GM20000 (cell line): ENCODE measurements at places on chromosomes 7 and 10.
A peak's percentile ranks its signal among the peaks of the same experiment; 100 is the strongest.

- DNase-seq, result no peak
These were observed 97.0 kb downstream of the PCLO start for GRCh38 chr7:83065714-83066113.

GRCh38 chr7:69657331-69657730 lies 59.1 kb downstream of the AUTS2 start:
- no peak for DNase-seq

GRCh38 chr10:63636812-63637211 lies 115.6 kb downstream of the REEP3 start:
- DNase-seq, result peak; percentile 34

DNA sequence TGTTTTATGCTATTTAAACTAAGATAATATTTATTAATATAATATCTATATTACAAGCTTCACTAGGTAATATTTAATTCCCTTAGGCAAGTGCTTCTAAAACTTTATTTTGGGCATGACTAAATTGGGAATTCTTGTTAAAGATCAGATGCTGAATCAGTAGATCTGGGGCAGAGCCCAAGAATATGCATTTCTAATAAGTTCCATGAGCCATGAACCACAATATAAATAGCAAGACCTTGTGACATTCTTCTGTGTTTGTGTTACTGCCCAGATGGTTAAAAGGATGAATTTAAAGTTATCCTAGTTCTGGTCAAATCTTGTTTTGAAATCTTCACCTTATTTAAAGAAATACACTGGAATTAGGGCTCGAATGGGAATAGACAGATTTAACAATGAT lies 258.4 kb upstream of the CACNA2D1 start:
- DNase-seq, result no peak

DNA sequence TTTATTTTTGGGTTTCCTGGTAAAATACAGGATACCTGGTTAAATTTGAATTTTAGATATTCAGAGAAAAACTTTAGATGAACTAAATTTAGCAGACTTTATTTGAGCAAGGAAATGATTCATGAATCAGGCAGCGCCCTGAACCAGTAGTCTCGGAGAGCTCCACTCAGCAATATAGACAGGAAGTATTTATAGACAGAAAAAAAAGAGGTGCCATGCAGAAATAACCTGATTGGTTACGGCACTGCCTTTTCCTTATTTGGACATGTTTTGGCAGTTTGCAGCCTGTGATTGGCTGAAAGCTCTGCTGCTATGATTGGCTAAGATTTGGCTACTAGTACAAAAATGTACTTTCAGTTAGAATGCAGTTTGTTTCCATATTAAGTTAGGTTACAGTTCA lies 198.3 kb upstream of the DKK1 start:
- DNase-seq, result no peak

GRCh38 chr7:18210377-18210776 lies 182.7 kb upstream of the PRPS1L1 start:
- no peak for DNase-seq

DNA sequence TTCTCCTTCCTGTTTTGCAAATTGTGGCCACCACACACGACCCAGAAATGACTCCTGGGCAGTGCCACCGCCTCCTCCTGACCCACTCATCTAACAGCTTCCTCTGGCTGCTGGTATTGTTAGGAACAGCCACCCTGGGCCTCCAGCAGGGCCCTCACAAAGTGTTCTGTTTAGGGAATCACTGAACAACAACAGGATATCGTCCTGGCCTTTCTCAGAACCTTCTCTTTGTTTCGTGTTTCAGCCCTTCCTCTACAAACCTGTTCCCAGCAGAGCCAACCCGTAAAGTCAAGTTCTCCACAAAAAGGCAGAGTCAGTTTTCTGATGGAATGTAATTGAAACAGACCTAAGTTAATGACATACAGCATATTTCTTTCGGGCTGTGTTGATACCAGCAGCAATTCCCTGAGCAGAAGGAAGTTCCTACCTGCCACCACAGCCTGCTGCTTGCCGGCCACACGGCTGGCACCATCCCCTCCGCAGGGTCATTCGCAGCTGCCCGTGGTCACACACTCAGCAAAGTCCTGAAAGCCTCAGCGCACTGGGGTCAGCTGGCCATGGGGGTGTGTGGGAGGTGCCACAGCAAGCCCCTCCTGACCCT lies 91.7 kb upstream of the PITRM1 start:
- DNase-seq, result no peak

- DNase-seq, result no peak
These were observed 49.0 kb upstream of the STK17A start for GRCh38 chr7:43533801-43534479.

DNA sequence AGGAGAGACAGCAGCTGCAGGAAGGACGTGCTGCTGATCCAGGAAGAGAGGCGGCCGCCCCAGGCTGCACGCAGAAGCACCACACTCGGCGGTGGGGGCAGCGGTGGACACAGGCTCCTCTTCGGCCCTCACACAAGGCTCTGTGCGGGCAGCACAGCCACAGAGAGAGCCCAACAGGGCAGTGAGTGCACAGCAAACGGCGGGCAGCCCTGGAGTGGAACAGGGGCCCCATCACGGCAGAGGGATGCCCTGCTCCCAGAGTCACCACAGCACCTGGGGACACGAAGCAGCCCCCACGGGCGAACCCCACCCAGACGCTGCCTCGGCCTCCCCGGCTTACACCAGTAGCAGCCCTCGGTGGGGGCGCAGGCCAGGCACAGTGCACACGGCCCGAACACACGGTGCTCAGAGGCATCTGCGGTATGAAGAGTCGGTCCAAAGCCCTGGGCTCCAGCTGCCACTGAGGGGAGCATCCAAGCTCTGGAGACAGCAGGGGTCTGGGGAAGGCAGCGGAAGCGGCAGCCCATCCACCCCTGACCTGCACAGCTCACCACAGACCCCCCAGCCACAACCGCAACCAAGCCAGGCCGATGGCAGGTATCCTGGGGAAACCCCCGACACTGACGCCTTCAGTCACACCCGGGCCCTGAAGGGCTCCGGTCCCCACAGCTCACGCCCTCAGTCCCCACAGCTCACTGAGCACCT lies 16.8 kb downstream of the NUDT1 start:
- DNase-seq, result peak; percentile 81

- no peak for DNase-seq
These were observed 192.8 kb upstream of the GDF10 start for GRCh38 chr10:47107007-47107747.

DNA sequence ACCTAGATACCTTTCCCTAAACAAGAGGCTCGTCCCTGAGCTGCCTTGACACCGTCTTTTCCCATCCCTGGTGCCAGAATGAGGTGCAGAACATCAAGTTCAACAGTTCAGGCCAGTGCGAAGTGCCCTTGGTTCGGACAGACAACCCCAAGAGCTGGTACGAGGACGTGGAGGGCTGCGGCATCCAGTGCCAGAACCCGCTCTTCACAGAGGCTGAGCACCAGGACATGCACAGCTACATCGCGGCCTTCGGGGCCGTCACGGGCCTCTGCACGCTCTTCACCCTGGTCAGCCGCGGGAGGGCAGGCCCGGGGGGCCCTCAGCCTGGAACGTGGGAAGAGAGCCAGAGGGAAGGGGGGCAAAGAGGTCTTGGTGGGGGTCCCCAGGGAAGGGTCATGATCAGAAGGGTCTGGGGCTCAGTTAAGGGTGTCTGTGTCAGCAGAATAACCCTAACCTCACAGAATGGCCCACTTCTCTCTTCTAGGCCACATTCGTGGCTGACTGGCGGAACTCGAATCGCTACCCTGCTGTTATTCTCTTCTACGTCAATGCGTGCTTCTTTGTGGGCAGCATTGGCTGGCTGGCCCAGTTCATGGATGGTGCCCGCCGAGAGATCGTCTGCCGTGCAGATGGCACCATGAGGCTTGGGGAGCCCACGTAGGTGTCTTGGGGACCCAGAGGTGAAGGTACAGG lies 16.8 kb downstream of the SMO start:
- no peak for DNase-seq

DNA sequence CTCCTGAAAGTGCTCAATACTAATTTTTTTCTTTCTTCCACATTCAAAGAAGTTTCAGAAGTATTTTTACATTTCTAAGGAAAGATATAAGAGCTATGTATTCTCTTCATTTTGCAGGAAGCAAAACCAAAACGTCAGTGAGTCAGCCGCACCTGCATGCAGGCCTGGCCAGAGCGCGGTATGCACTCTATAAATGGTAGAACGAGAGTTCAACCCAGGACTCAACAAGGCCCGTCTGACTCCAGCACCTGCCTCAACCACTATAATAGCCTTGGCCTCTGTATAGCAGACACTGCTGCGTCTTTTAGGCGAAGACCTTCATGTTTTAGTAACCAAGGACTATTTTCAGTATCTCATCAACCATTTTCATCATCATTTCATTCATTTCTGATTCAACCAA lies 113.2 kb downstream of the KMT2E start:
- DNase-seq, result no peak

DNA sequence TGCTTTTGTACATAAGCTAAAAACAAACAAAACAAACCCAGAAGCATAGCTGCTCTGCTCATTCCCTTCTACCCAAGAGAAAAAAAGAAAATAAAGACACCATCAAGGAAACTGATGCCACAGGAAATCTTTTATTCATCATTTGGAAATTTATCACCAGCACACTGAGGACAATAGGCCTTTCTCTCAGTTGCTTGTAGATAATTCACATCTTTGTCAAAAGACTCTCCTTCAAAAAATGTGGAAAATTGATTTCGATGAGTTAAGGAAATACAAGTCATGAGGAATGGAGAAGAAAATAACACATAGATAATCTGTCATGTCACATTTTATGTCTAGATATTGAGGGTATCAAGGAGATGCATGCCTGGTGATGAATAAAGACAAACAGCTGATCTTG lies 53.5 kb downstream of the ZNF37A start:
- DNase-seq, result no peak

- no peak for DNase-seq
These were observed 16.4 kb downstream of the FAM241B start for GRCh38 chr10:69646185-69647060.

DNA sequence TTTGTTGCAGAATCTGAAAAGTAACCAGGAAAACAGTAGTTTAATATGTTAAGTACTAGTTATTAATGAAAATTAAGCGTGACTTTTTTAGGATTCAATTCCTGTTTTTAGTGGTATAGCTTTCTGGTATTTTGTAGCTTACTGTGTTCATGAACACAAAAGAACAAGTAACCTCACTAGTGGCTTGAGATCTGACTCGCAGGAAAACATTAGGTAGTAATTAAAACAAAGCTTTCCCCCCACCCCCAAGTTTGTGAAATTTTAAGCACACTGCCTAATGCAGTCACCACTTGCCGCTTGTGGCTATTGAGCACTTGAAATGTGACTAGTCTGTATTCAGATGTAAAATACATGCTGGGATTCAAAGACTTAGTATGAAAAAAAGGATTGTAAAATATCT lies 102.5 kb upstream of the RPA3 start:
- DNase-seq, result no peak

DNA sequence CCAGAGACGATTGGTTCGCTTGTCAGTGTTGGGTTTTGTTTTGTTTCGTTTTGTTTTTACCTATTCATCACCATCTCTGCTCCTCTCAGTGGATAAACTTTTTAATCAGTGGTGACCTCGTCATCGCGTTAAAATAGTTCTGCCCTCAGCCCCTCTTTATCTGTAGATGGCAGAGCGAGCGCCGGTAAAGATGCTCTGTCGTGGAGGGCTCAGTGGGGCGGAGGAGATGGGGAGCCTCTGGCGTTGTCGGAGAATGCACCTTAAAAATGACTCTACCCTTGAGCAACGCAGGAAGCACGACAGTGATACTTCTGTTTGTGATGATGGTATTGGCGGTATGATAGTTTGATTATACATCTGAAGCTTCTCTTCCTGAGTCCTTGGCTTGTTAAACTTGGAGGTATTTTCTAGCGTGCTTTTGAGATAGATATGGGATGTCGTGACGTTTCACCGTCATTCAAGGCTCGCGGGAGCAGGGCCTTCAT lies 554 bp downstream of the CSGALNACT2 start:
- peak; percentile 71 for DNase-seq

GRCh38 chr7:117068511-117069145 lies 115.3 kb downstream of the ST7 start:
- DNase-seq, result no peak

GRCh38 chr7:93055543-93056107 lies 62.2 kb downstream of the SAMD9 start:
- DNase-seq, result peak; percentile 62

GRCh38 chr10:1308173-1308961 lies 252.2 kb downstream of the WDR37 start:
- no peak for DNase-seq

DNA sequence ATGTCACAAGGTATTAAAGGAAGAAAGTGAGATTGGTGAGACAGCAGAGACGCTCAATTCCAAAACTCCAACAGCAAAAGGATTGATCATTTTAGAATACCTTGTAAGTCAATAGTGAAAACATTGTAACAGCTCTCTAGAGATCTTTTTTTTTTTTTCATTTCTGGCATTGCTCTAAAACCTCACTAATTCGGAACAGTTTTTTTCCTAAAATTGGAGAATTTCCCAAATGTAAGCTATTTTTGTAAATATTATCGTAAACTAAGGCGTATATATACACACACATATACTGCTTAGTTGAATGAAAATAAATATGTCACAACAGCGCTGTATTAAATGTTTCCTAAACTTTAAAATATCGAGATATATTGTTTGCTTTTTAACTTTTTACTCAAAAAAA lies 30.6 kb upstream of the CELF2 start:
- DNase-seq, result no peak

DNA sequence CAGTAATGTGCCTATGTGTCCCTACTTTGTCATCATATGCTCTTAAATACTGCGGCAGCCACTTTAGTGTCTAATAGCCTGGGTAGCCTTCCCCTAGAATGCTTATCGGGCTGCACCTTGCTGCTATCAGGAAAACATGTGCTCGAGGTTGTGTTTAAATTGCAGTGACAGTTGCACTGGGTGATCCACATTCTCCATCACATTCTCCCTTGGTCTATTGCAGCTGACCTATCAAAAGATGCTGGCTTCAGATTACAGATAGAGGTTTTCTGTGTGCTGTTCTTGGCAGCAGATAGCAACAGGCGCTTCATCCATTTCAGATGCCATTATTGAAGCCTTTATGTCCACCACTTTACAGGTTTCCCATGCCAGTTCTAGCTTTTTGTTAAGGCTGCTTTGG lies 130.1 kb upstream of the MDFIC start:
- DNase-seq, result no peak

DNA sequence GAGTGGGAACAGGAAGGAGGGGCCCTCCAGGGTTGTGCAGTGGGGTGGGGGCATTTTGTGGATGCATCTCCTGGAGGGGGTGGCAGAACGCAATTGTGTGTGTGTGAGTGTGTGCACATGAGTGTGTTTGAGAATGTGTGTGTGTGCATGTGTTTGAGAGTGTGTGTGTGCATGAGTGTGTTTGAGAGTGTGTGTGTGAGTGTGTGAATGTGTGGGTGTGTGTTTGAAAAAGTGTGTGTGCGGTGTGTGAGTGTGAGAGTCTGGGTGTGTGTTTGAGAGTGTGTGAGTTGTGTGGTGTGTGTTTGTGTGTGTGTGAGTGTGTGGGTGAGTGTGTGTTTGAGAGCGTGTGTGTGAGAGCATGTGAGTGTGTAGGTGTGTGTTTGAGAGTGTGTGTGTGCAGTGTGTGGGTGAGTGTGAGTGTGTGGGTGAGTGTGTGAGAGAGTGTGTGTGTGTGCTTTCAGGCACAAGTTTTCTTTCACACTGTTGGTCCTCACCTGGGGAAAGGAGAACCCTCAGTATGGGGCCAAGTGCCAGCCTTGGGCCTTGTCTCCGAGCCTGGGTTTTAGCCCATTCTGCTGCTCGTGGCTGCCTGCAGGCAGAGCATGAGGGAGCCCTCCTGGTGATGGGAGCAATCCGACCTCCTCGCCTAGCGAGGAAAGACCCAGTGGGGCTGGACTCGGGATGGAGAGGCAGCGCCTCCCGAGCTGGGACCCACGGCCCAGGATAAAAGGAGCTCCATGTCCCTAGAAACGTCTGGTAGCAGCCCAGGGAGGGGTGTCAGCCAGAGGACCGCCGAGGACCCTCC lies 35.6 kb downstream of the CDH23 start:
- no peak for DNase-seq
